ENCODE measurements at places on chromosomes 12 and 14.
A peak's percentile ranks its signal among the peaks of the same experiment; 100 is the strongest.

GRCh38 chr12:53868511-53868986, 70.1 kb upstream of the HOXC13 start:
- no peak for DNase-seq

GRCh38 chr14:33465846-33466700, 484.8 kb downstream of the EGLN3 start:
- no peak for DNase-seq

- DNase-seq, result no peak
These were observed 424.2 kb downstream of the ETNK1 start for GRCh38 chr12:23049180-23049579.

DNA sequence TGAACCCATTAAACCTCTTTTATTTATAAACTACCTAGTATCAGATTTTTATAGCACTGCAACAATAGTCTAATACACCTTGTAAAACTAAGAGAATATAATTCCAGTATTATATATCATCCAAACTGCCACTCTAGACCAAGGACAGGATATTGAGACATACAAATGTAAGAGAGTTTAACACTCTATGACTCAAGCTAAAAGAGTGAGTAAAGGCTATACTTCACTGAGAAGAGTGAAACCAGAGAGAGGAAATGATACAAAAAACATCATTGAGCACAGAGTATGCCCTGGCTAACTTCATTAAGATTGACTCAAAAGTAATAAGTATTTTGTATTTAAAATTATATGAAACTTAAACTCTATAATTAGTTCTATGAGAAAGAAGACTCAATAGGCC, 1951.9 kb upstream of the SEL1L start:
- DNase-seq, result no peak

- DNase-seq, result no peak
These were observed 11.7 kb downstream of the COCH start for GRCh38 chr14:30885840-30886740.

- peak; percentile 27 for DNase-seq
These were observed 300.0 kb downstream of the AEBP2 start for GRCh38 chr12:19739195-19739776.

- DNase-seq, result no peak
These were observed 114.5 kb downstream of the CMAS start for GRCh38 chr12:22160396-22161003.

DNA sequence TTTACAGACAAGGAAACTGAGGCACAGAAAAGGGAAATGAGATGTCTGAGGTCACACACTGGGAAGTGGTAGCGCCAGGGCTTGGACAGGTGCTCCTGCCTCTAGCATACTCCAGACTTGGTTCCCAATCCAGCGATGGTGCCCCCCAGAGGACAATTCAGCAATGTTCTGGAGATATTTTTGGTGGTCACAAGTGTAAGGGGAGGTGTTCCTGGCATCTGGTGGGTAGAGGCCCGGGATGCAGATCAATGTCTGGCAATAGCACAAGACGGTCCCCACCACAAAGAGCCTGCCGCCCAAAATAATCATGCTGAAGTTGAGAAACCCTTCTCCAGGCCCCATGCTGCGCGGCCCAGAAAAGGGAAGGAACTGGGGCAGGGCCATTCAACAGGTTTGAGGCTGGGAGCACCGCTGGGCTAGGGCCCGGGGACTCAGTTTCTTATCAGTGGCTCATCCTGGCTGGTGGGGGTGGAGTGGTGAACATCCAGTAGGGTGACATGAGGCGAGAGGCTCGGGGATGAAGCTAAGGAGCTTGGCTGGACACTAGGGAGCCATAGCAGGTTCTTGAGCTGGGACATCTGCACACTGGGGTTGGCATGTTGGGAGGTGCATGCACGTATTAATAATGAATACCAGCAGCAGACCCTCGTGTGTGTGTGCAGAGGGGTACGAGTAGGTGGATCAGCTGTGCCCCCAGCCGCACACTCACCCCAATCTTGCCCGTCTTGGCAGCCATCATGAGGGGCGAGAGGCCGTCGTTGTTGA, 35.1 kb downstream of the TRPV4 start:
- no peak for DNase-seq

DNA sequence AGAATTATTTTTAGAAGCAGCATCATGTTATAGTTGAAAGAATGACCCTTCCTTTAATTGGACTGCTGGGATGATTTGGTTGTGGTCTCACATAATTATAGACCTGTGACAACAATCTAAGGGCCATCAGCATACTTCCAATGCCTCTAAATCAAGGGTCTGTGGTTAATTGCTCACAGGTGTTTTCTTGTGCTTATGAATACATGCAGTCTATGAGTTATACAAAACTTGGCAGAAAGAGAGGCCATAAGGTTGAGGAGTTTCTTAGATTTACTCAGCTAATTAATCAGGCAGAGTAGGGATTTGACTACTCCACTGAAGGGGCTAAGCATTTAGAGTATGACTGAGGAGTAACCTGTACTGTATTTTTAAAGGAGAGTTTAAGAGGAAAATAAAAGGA, 37.0 kb upstream of the FRMD6 start:
- no peak for DNase-seq

All from activated naive CD8-positive, alpha-beta T cell treated with anti-CD3 and anti-CD28 coated beads, Interleukin-2, amount 50 U/mL, for 24 hours (primary cell).